ENCODE measurements at places on chromosomes 2 and 18. TPM values are rescaled to one million over a fixed set of nuclear protein-coding genes. Genes with fewer than 3 reads are reported as not detected.

GTF2A1L gene
- not detected for total RNA-seq

CDKL4 gene
- total RNA-seq: 0.98 TPM

NYAP2 gene
- not detected for total RNA-seq

ADAM23 gene
- 4.5 TPM for total RNA-seq

ONECUT2 gene
- under 0.01 TPM for total RNA-seq

HOXD9 gene
- 22.5 TPM for total RNA-seq

KIAA2012 gene
- not detected for total RNA-seq

ITM2C gene
- total RNA-seq: 3.4 TPM

CFAP65 gene
- not detected for total RNA-seq

IL1R2 gene
- not detected for total RNA-seq

POTEJ gene
- 0.65 TPM for total RNA-seq

POTEI gene
- 0.48 TPM for total RNA-seq

CHRNG gene
- total RNA-seq: not detected

UGT1A5 gene
- not detected for total RNA-seq

TAF1B gene
- total RNA-seq: 31.4 TPM

DQX1 gene
- total RNA-seq: under 0.01 TPM

RIOK3 gene
- 83.1 TPM for total RNA-seq

PPP4R1 gene
- 184 TPM for total RNA-seq

UGT1A3 gene
- total RNA-seq: not detected

UGP2 gene
- 84.4 TPM for total RNA-seq

Measured in vein endothelial cell (primary cell).